Panc1 (cell line): ENCODE measurements at places on chromosomes 7 and 10.

GRCh38 chr7:44470135-44470479 lies 20.4 kb downstream of the NUDCD3 start:
- no peaks in the 10 kb centered on the region for H3K27me3 ChIP-seq
- peaks cover 10% of the 10 kb centered on the region for H3K4me1 ChIP-seq
- no peak for DNase-seq
- H3K27ac ChIP-seq = no peak overlapping the region

- no peaks in the 10 kb centered on the region; the same call in 1 of the 2 replicates for H3K36me3 ChIP-seq
- no peak for DNase-seq
- H3K27ac ChIP-seq = no peak overlapping the region
- no peaks in the 10 kb centered on the region for H3K27me3 ChIP-seq
- H3K4me3 ChIP-seq = no peak overlapping the region
- no peaks in the 10 kb centered on the region for H3K4me1 ChIP-seq
These were observed 4.6 kb downstream of the MGAM start for GRCh38 chr7:142000244-142000643.

DNA sequence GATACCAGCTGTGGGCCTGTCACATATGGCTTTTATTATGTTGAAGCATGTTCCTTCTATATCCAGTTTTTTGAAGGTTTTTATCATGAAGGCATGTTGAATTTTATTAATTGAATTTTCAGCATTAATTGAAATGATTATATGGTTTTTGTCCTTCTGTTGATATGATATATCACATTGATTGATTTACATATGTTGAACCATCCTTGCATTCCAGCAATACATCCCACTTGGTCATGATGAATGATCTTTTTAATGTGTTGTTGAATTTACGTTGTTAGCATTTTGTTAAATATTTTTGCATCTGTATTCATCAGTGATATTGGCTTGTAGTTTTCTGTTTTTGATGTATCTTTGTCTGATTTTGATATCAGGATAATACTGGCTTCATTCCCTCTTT lies 21.2 kb downstream of the PRSS37 start:
- no peaks in the 10 kb centered on the region for H3K4me1 ChIP-seq
- H3K36me3 ChIP-seq = no peaks in the 10 kb centered on the region
- H3K27me3 ChIP-seq = no peaks in the 10 kb centered on the region
- DNase-seq = no peak
- H3K27ac ChIP-seq = no peak overlapping the region

- H3K36me3 ChIP-seq = no peaks in the 10 kb centered on the region
- H3K4me1 ChIP-seq = no peaks in the 10 kb centered on the region
- no peak overlapping the region for H3K27ac ChIP-seq
- H3K27me3 ChIP-seq = no peaks in the 10 kb centered on the region
- no peak for DNase-seq
These were observed 200.3 kb upstream of the PCLO start for GRCh38 chr7:83362871-83363550.

DNA sequence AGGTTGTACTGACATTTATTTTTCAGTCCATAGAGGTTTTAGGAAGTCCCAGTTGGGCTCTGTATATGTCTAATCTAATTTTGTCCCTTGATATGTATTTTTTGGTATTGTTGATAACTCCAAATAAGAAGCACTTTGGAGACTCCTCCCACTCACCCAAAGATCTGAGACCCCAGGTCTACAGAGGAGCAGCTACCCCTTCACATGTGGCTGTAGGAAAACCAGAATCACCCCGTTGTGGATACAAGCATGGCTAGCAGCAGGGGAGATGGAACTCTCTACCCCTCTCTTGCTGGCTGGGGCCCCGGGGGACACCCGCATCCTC lies 9.4 kb downstream of the HHEX start:
- no peaks in the 10 kb centered on the region; the same call in 1 of the 2 replicates for H3K36me3 ChIP-seq
- H3K4me1 ChIP-seq = peaks cover 10% of the 10 kb centered on the region
- H3K27me3 ChIP-seq = no peaks in the 10 kb centered on the region
- no peak for DNase-seq

- H3K27me3 ChIP-seq = no peaks in the 10 kb centered on the region
- peaks cover 37% of the 10 kb centered on the region for H3K4me1 ChIP-seq
- no peak overlapping the region for H3K4me3 ChIP-seq
- peak overlapping the region; percentile 79 for H3K27ac ChIP-seq
- no peaks in the 10 kb centered on the region for H3K36me3 ChIP-seq
- DNase-seq = no peak
These were observed 8.5 kb upstream of the TMEM270 start for GRCh38 chr7:73852500-73852899.

GRCh38 chr7:47149208-47149839 lies 432.6 kb downstream of the TNS3 start:
- H3K27ac ChIP-seq = no peak overlapping the region
- DNase-seq = no peak
- H3K36me3 ChIP-seq = no peaks in the 10 kb centered on the region
- no peak overlapping the region for H3K4me3 ChIP-seq
- no peaks in the 10 kb centered on the region for H3K4me1 ChIP-seq
- H3K27me3 ChIP-seq = peaks cover 19% of the 10 kb centered on the region

GRCh38 chr7:80984619-80985018 lies 65.8 kb upstream of the SEMA3C start:
- H3K4me3 ChIP-seq = no peak overlapping the region
- no peaks in the 10 kb centered on the region for H3K4me1 ChIP-seq
- peak overlapping the region; percentile 30; the same call in 1 of the 2 replicates for H3K27ac ChIP-seq
- H3K27me3 ChIP-seq = no peaks in the 10 kb centered on the region
- no peak for DNase-seq

DNA sequence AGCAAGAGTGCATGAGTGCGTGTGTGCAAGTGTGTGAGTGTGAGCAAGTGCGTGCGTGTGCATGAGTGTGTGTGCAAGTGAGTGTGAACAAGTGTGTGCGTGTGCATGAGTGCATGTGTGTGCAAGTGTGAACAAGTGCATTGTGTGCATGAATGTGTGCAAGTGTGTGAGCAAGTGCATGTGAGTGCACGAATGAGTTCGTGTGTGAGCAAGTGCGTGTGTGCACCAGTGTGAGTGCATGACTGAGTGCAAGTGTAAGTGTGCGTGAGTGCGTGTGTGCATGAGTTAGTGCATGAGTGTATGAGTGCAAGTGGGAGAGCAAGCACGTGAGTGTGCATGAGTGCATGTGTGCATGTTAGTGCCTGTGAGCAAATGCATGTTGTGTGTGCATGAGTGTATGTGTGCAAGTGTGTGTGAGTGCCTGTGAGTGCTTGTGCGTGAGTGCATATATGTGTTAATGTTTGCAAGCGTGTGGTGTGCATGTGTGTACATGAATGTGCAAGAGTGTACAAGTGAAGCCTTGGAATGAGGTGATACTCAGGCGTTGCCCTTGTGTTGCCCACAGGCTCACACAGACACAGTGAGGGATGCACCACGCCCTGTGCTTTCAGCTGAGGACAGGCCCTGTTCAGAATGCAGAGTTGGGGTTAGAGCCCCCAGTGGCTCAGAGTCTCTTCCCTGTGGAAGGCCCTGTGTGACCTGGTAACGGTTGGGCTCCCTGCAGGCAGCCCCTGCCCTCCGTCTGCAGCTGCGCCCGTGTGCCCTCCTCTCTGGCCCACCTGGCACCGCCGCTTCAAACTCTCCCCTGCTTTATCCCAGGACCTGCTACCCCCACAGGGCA lies 97.1 kb downstream of the NKX6-2 start:
- H3K27ac ChIP-seq = no peak overlapping the region
- no peaks in the 10 kb centered on the region for H3K36me3 ChIP-seq
- DNase-seq = no peak
- peaks cover 38% of the 10 kb centered on the region for H3K4me1 ChIP-seq

DNA sequence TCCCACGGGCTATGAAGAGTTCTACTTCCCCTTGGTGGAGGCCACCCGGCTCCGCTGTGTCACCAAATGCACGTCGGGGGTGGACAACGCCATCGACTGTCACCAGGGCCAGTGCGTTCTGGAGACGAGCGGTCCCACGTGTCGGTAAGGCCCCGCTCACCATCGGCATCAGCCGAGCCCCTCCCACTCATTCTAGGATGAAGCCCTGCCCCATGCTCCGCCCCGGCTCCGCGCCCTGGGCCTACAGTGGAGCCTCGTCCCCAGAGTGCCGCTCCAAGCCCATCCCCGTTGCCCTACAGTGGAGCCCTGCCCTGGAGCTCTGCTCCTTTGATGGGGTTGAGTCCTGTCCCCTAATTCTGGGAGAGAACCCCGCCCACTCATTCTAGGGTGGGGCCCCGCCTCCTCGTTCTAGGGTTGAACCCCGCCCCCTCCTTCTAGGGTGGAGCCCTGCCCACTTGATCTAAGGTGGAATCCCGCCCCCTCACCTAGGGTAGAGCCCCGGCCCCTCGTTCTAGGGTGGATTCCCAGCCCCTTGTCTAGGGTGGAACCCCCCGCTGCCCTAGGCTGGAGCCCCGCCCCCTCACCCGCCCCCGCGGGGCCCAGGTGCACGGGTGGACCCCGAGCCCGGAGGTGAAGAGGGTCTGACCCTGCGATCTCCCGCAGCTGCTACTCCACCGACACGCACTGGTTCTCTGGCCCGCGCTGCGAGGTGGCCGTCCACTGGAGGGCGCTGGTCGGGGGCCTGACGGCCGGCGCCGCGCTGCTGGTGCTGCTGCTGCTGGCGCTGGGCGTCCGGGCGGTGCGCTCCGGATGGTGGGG lies 3.4 kb upstream of the MUC12 start:
- no peak for DNase-seq
- peaks cover 13% of the 10 kb centered on the region for H3K4me1 ChIP-seq
- H3K36me3 ChIP-seq = no peaks in the 10 kb centered on the region

- no peak for DNase-seq
- H3K27ac ChIP-seq = no peak overlapping the region
These were observed 14.7 kb downstream of the SHH start for GRCh38 chr7:155797262-155798250.
